NCI-H460 (cell line): ENCODE measurements at places on chromosomes 7 and 10. TPM values are rescaled to one million over a fixed set of nuclear protein-coding genes. Genes with fewer than 3 reads are reported as not detected.

Gene MBLAC1
- total RNA-seq, result 0.69 and 0.89 TPM in 2 replicates

Gene WDR37
- 2.7 and 4.2 TPM in 2 replicates for total RNA-seq

Gene BAMBI
- 3.9 and 4.0 TPM in 2 replicates for total RNA-seq

Gene DDC
- not detected in 2 replicates for total RNA-seq

Gene JMJD1C
- total RNA-seq, result 65.5 and 66.0 TPM in 2 replicates

Gene PDK4
- total RNA-seq, result 5.8 and 6.2 TPM in 2 replicates

Gene UPF2
- total RNA-seq, result 8.8 and 9.7 TPM in 2 replicates

Gene WEE2
- 0.27 TPM in 1 of 2 replicates, not detected in the other for total RNA-seq

Gene EEF1AKMT2
- 44.3 and 44.7 TPM in 2 replicates for total RNA-seq

Gene TAS2R3
- 0.78 and 0.84 TPM in 2 replicates for total RNA-seq

Gene SH2D4B
- total RNA-seq, result 0.02 TPM in 1 of 2 replicates, not detected in the other

Gene TSPAN12
- total RNA-seq, result 9.1 and 9.6 TPM in 2 replicates

Gene CALCR
- total RNA-seq, result 0.17 and 0.32 TPM in 2 replicates

Gene CFTR
- not detected in 2 replicates for total RNA-seq

Gene EDRF1
- 21.8 and 24.9 TPM in 2 replicates for total RNA-seq

Gene PSMG3
- 125 and 137 TPM in 2 replicates for total RNA-seq

Gene GRID2IP
- total RNA-seq, result not detected in 2 replicates

Gene SEPHS1
- total RNA-seq, result 46.0 and 62.0 TPM in 2 replicates

Gene SLC39A12
- not detected in 2 replicates for total RNA-seq

Gene TTYH3
- total RNA-seq, result 6.0 and 8.1 TPM in 2 replicates

Gene ZNF107
- 3.4 and 3.6 TPM in 2 replicates for total RNA-seq

Gene ACTL6B
- total RNA-seq, result not detected in 2 replicates

Gene SLC18A3
- not detected in 2 replicates for total RNA-seq

Gene GJC3
- total RNA-seq, result not detected in 2 replicates

Gene CREB5
- total RNA-seq, result 20.3 and 26.1 TPM in 2 replicates

Gene PIK3AP1
- 0.47 and 1.3 TPM in 2 replicates for total RNA-seq

Gene SEC61G
- 138 and 141 TPM in 2 replicates for total RNA-seq

Gene CFAP69
- total RNA-seq, result 3.2 and 4.3 TPM in 2 replicates

Gene FGFR2
- 0.46 and 0.54 TPM in 2 replicates for total RNA-seq

Gene KIAA1217
- total RNA-seq, result 3.5 and 4.7 TPM in 2 replicates

Gene FBXO24
- total RNA-seq, result 0.69 and 1.3 TPM in 2 replicates

Gene CALHM1
- not detected in 2 replicates for total RNA-seq

Gene HNRNPF
- total RNA-seq, result 225 and 256 TPM in 2 replicates

Gene PON3
- total RNA-seq, result 0.77 and 0.98 TPM in 2 replicates

Gene TRPV6
- not detected in 2 replicates for total RNA-seq

Gene PPP1R3C
- 160 and 177 TPM in 2 replicates for total RNA-seq

Gene DNAJC12
- 45.5 and 53.7 TPM in 2 replicates for total RNA-seq

Gene EBLN1
- total RNA-seq, result not detected in 2 replicates

Gene NPVF
- total RNA-seq, result not detected in 2 replicates

Gene MARVELD1
- 20.1 and 23.1 TPM in 2 replicates for total RNA-seq

Gene KDM7A
- 8.8 and 11.0 TPM in 2 replicates for total RNA-seq

Gene CHST15
- 53.2 and 60.9 TPM in 2 replicates for total RNA-seq

Gene GRM3
- total RNA-seq, result not detected in 2 replicates

Gene EIF5AL1
- total RNA-seq, result 0.30 and 0.40 TPM in 2 replicates

Gene ERVW-1
- total RNA-seq, result not detected in 2 replicates

Gene IFIT2
- 1.1 and 1.2 TPM in 2 replicates for total RNA-seq

Gene ZWINT
- 53.2 and 55.7 TPM in 2 replicates for total RNA-seq

Gene FKBP6
- total RNA-seq, result 0.17 TPM in 1 of 2 replicates, not detected in the other
